ENCODE measurements at places on chromosomes 4 and X. TPM values are rescaled to one million over a fixed set of nuclear protein-coding genes. Genes with fewer than 3 reads are reported as not detected.

DNA sequence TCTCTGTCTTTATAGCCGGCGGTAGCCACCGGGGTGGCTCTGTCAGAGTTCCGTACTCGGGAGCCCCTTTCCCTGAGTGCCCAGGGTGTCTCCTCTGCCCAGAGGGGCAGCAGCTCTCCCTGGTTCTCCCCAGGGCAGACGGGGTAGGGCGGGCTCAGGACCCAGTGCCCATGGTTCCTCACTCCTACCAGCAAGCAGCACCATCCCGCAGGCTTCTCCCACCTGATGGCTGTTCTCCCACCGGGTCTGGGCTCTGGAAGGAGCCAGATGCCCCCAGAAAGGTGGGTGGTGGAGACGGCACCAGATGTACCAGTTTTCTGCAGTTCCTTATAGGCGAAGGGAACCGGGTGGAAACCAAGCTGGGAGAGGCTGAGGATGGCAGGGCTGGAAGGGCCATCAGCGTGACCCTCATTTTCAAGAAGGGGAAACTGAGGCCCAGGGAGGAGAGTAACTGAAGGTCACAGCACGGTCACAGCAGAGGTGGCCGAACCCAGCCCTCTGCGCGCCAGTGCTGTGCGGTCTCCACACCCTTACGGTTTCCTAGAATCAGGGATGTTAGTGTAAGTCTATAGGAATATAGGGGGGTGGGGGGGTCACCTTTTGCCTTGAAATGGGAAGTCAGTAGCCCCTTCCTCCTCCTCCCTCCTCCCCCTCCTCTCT, 198.7 kb downstream of the AFAP1 start:
- DNase-seq, result no peak

Gene CCDC160
- not detected for polyA plus RNA-seq

Gene TREX2
- 5.2 TPM for polyA plus RNA-seq

GRCh38 chr4:92399032-92399431, 95.3 kb downstream of the GRID2 start:
- DNase-seq, result no peak

Gene EFNB1
- polyA plus RNA-seq, result 1.5 TPM

DNA sequence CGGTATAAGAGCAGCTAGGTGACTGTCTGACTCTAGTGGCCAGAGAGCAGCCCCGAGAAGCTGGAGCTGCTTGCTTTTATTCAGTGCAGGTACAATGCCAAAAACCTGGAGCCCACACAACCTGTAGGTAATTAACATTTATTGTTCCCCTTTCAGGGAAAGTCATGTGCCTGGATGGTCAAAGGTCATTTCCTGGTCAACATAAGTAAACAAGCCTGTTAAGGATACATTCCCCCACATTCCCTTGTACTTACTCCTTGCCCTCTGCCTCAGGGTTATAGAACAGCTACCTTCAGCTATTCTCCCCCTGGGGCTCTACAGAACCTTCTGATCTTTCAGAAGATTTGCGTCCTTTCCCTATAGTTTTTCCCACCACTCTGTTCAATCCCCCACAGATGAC, 253.4 kb downstream of the TMA16 start:
- no peak for DNase-seq

GRCh38 chr4:142817442-142817841, 28.7 kb downstream of the INPP4B start:
- no peak for DNase-seq

GRCh38 chrX:106281383-106281782, 113.3 kb downstream of the PWWP3B start:
- no peak for DNase-seq

Gene USP51
- 0.91 TPM for polyA plus RNA-seq

- DNase-seq, result no peak
These were observed 1.1 kb downstream of the NUDT6 start for GRCh38 chr4:122921300-122921699.

GRCh38 chrX:45843518-45843917, 642.8 kb upstream of the DIPK2B start:
- peak; percentile 25 for DNase-seq

GRCh38 chrX:67555578-67556203, 11.9 kb downstream of the AR start:
- DNase-seq, result peak; percentile 1

DNA sequence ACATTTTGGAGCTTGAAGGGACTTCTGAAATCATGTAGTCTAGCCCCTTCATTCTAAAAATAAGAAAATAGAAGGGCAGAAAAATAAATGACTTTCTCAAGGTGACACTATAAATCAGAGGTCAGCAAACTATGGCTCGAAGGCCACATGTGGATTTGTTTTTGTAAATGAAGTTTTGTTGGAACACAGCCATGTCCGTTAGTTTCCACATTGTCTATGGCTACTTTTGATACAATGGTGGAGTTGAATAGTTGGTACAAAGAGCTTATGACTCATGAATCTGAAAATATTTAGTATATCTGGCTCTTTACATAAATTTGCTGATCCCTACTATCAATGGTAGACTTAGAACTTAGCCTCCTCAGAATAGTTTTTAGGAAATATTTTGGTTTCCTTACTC, 302.4 kb upstream of the PRPS2 start:
- no peak for DNase-seq

- no peak for DNase-seq
These were observed 64.3 kb downstream of the RASL11B start for GRCh38 chr4:52926196-52926974.

- DNase-seq, result no peak
These were observed 374.9 kb upstream of the TECRL start for GRCh38 chr4:64784125-64784524.

DNA sequence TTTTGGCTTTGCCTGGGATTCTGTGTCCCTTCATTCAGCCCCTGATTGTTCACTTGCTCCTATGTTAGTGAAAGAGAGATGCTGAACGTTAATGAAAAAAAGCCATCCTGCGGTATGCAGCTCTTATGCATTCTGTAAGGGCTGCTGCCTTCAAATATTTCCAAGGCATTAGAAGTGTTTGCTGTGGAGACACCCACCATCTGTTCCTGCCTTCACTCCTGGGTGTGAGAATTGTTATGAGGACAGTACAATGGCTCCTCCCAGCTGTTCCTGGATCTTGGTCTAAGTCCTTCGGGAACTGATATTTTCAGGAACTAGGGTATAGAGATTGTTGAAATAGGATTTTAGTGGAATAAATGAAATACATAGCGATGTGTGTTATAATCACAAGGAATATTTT, 427.1 kb upstream of the FAM47C start:
- DNase-seq, result no peak

DNA sequence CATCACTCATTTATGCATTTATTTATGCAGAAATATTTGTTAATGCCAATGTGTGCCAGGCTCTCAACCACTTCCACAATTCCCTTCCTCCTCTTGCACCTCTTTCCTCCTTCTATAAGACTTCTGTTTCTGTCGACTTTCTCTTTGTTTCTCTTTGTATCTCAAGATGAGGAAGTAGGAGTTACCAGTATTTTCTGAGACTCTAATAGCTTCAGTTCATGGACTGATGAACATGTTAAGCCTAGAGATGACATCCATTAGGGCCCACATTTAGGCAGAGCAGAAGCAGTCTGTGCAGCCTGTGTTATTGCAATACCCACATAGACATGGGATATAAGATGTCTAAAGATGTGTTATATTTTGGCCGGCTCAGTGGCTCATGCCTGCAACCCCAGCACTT, 241.8 kb upstream of the SMIM31 start:
- no peak for DNase-seq

GRCh38 chrX:53159184-53159583, 65.2 kb downstream of the KANTR start:
- DNase-seq, result no peak

- DNase-seq, result peak; percentile 67
These were observed 18.0 kb downstream of the SPINK2 start for GRCh38 chr4:56803471-56803870.

DNA sequence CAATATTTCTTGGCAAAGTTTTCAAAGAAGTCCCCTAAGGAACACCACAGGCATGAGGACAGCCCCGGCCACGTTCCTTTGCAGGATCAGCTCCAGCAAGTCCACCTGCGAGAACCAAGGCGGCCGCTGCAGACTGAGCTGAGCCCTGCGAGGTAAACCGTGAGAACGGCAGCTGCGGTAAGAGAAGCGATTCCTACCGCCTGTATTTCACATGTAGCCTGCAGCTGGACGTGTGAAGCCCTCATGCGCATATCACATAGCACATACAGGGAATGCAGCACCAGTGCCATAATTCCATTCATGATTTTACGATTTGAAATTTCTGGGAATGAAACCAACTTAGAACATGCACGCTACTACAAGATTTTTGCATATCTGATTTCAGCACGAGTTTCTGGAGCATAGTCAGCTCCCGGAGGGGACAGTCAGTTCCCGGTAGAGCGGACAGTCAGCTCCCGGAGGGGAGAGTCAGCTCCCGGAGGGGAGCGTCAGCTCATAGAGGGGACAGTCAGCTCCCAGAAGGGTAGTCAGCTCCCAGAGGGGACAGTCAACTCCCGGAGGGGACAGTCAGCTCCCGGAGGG, 41.7 kb downstream of the FGFRL1 start:
- peak; percentile 17 for DNase-seq

GRCh38 chrX:71609095-71609750, 9.1 kb downstream of the CXCR3 start:
- no peak for DNase-seq

Gene RTL9
- polyA plus RNA-seq, result not detected

Gene NPFFR2
- not detected for polyA plus RNA-seq

- DNase-seq, result no peak
These were observed 77.0 kb downstream of the PAPSS1 start for GRCh38 chr4:107643021-107643420.

GRCh38 chr4:128166982-128167381, 105.9 kb downstream of the LARP1B start:
- no peak for DNase-seq

GRCh38 chr4:71009890-71010588, 16.6 kb downstream of the DCK start:
- peak; percentile 76 for DNase-seq

Gene TEX13B
- polyA plus RNA-seq, result not detected

DNA sequence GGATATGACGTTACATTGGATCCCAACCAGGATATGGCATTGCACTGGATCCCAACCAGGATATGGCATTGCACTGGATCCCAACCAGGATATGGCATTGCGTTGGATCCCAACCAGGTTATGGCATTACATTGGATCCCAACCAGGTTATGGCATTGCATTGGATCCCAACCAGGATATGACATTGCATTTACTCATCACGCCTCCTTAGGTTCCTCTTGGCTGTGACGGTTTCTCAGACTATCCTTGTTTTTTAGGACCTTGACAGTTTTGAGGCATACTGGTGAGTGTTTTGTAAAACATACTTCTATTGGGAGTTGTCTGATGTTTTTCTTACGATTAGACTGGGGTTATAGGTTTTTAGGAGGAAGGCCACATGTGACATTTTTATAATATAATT, 5.4 kb upstream of the ACSL1 start:
- no peak for DNase-seq

Gene ALPK1
- polyA plus RNA-seq, result 6.7 TPM

Gene PROM1
- polyA plus RNA-seq, result not detected
